Hair follicle dermal papilla cell (primary cell): ENCODE measurements at places on chromosomes 1 and 21. TPM values are rescaled to one million over a fixed set of nuclear protein-coding genes. Genes with fewer than 3 reads are reported as not detected.

The NMNAT2 gene
- 1.9 and 3.3 TPM in 2 replicates for total RNA-seq

The NID1 gene
- total RNA-seq: 148 and 219 TPM in 2 replicates

The FLG2 gene
- not detected in 2 replicates for total RNA-seq

The CASP9 gene
- 6.9 and 7.3 TPM in 2 replicates for total RNA-seq

The IFI16 gene
- 92.7 and 94.8 TPM in 2 replicates for total RNA-seq
